Sciatic nerve (tissue), 2 donors: ENCODE measurements at places on chromosomes 3 and 15.

- DNase-seq, result peak; percentile 79
These were observed 32.9 kb upstream of the FBLN2 start for GRCh38 chr3:13515786-13516759.

DNA sequence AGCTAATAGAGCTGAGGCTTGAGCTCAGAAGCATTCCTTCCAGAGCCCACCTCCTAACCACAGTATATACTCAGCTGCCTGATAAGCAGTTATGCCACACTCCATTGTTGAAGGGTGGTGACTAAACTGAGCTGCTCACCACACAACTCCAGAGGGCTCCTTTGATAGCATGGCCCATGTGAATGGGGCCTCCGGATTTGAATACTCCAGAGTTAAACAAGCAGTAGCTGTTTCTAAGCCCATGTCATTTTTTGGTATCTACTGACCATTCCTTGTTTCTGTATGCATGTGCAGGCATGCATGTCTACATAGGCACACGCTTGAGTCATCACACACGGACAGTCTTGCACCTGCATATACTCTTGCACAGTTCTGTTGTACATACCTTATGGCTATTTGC lies 28.9 kb downstream of the IGSF10 start:
- no peak for DNase-seq

DNA sequence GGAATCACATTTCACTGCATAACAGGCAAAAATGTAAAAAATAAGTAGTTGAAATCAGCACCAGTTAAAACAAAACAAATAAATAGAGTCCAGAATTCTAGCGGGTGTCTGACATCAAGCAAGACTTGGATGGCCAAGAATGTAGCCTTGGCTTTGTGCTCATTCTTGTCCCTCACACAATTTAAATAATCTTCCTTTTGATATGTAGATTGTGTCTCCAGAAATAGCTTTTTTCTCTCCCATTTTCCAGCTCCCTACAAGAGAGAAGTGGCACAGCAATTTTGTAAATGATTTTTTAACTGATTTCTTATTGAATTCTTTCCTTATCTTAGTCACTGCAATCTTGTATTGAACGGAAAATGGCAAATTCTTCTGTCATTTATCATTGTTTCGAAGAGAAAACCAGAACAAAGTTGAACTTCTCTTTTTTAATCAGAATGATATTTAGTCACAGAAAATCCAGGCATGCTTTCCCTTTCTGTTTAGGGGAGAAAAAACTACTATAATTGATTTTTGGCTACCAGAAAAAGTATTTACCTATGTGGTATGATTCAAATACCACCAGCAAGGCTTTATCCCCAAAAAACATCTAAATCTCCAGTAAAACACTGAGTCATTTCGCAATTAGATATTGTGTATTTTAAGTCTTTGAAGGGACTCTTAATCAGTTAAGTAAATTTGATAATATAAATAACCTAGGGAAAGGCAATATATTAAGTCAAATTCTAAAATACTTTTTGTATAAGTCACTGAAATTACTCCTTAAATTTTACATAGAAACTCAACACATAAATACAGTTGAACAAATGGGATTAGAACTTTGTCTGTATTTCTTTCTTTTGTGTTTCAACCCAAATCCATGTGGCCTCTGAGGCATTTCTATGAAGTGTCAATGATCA lies 481.7 kb downstream of the GBE1 start:
- no peak for DNase-seq

DNA sequence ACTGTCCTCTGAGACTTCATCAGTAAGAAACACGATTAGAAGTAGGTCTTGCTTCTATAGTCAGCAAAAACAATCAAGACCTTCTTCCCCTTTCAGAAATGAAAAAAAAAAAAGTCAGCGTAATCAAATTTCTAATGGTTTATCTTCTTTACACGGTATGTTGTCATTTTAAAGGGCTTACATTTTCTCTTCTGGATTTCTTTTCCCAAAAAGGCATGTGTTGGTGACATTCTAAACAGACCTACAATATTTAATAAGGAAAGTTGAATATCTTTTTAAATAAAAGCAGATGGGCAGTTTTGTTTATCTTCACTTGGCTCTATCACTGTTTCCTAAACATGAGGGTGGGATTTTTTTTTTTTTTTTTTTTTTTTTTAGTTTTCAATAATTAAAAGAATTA lies 197.3 kb upstream of the ADAMTS9 start:
- DNase-seq, result no peak

DNA sequence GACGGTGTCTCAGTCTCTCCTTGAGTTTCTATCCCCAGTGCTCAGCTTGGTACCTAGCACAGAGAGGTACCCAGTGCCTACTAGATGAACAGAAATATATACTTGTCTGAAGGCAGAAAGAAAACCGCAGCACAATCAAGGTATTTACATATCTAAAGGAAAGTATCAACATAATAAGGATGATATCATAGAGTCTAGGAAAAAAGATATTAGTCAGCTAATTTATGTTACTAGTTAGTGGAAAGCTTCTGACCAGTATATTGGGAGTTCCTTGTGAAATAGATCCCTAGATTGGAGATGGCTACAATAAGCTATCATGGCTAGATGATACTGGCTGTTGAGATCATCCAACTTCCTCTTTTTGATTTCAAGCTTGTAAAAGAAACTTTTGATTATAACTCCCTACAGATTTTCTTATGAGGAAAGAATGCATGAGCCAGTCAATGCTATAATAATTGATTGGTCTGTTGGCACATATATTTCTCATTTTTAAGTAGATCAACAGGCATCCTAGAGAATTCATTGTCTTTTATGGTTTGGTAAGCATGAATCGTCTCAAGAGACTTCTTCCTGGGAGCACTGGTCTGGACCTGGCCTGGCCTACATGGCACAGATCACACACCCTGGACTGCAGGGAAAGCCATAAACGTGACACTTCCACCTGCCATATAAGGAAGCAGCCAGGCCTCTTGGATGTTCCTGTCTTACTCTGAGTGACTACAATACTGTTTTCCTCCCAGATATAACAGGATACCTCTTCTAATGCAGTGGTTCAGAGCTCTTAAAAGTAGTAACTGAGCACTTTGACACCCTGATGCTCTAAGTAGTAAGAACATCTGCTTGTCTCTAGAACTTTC lies 60.7 kb downstream of the IMPG2 start:
- DNase-seq, result no peak

GRCh38 chr3:149625795-149626194 lies 32.0 kb downstream of the WWTR1 start:
- DNase-seq, result no peak

GRCh38 chr3:172904711-172905373 lies 154.3 kb downstream of the ECT2 start:
- DNase-seq, result no peak

- DNase-seq, result no peak
These were observed 57.8 kb upstream of the SUCLG2 start for GRCh38 chr3:67712259-67712658.

- DNase-seq, result no peak
These were observed 87.8 kb upstream of the UBE2E2 start for GRCh38 chr3:23115171-23115877.

DNA sequence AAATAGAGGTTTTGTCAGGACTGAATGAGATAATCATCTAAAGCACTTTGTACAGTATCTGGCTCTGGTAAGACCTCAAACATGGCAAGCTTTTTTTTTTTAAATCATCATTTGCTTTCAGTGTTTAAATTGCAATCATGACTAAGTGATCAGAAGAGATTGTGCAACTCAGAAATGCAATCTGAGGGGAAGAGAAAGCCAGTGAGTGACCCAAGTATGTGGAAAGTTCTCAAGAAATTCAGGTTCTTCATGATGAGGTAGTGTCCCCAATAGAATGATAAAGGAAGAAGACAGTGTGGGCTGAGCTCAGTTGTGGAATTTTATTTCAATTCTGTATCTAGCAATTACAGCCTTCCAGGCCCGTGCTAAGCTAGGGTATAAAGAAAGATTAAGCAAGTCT lies 132.2 kb upstream of the TBC1D5 start:
- DNase-seq, result no peak

DNA sequence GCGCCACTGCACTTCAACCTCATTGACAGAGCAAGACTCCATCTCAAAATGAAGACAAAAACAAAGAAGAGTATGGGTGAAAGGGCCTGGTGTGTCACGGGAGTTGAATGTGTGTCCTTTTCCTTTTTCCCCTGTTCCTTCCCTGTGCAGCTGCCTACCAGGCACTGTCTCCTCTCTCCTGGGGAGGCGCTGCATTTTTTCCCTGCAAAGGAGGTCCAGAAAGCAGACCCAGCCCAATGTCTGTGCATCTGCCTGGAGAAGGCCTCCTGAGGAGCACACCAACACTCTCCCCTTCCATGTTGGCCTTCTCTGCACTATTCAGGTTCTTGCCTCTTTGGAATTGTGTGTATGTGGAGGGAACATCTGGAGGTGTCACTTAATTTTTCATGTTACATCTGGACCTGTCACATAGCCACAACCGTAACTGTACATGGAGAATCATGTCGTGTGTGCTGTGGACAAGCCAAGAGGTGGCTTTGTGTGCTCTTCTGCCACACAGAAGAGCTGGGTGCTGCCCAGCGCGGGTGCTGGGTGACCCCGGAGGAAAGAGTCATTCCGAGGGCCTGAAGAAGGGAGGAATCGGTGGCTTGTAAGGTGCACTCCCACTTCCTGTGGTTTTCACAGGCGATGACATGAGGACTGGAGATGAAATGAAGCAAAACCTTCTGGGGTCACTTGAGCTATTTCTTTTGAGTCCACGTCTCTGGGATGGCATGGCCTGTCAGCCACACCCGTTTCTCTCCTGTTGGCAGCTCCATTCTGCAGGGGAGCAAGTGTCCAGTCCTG lies 46.5 kb upstream of the CGNL1 start:
- DNase-seq, result no peak

- DNase-seq, result no peak
These were observed 225.6 kb downstream of the CACNA2D3 start for GRCh38 chr3:54347933-54348332.
